ENCODE measurements at places on chromosomes 3 and 15.

GRCh38 chr3:55897573-55898224 lies 410.6 kb upstream of the WNT5A start:
- DNase-seq: no peak

GRCh38 chr3:6351752-6352151 lies 509.2 kb upstream of the GRM7 start:
- no peak for DNase-seq

DNA sequence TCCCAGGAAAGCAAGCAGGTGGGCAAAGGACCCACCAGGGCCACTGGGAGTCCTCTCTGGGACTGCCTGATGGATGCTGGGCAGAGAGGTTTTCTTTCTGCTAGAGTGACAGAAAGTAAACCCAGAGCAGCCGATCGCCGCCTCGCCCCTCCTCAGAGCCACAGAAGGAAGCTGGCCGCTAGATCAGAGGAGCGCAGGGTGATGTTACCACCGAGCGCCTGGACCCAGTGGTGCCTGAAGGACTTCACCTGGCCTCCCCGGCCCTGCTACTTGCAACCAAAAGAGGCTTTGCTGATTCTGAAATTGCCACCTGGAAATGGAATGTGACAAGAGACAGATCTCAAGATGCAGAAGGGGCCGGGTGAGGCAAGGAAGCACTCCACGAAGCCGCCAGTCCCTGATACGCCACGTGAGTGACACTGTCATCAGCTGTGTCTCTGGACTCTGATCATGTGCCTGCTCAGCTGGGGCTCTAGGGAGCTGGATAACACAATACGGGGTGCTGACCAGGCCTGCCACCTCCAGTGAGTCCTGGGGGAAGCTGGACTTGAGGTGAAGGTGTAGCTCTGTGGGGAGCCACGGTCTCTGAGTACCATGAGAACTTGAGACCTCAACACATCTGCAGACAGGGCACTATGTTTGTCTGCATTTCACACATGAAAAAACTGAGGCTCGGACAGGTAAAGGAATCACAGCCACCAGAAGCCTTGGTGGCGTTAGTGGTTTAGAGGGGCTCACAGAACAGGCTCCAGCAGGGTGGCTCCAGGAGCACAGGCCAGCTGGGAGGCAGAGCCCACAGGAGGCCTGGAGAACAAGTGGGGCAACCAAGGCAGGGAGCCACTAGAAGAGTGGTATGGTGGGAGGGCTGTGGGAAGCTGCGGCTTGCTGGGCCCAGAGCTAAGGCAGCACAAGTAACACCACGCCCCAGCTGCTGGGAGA lies 137.9 kb upstream of the PRR20G start:
- DNase-seq: no peak

GRCh38 chr3:61454006-61454585 lies 107.3 kb upstream of the PTPRG start:
- DNase-seq: no peak

DNA sequence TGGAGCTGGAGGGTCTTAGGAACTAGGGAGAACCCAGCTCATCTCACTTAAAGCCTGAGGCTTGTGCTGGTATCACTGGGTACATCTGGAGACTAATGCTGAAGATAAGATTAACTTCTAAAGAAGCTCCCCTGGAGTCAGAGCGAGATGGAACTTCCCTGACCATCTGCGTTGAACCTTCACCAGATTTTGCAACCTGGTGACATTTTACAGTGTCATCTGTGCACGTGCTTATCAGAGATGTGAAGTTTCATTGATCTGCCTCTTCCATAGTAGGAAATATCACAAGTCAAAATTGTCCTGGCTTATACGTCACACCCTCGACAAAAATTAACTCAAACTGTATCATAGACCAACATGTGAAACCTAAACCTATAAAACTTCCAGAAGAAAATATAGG lies 395.5 kb downstream of the SHQ1 start:
- no peak for DNase-seq

DNA sequence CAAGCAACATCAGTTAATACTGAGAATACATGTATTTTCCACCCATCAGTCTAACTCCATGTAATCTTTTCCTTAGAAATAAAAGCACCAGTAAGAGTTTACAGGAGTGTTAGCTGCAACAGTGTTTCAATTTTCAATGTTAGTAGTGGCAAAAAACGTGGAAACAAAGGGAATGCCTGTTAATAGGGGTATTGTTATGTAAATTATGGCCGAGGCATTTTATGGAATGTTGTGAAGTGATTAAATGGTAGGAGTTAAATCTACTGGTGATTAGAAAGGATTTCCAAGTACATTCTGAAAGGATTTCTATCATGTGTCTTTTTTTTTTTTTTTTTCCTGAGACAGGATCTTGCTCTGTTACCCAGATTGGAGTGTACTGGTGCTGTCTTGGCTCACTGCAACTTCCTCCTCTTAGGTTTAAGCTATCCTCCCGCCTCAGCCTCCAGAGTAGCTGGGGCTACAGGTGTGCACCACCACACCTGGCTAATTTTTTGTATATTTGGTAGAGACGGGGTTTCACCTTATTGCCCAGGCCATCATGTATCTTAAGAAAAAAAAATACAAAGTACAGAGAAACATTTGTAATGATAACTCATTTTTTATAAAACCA lies 6.6 kb downstream of the ATP6V1A start:
- no peak for DNase-seq

DNA sequence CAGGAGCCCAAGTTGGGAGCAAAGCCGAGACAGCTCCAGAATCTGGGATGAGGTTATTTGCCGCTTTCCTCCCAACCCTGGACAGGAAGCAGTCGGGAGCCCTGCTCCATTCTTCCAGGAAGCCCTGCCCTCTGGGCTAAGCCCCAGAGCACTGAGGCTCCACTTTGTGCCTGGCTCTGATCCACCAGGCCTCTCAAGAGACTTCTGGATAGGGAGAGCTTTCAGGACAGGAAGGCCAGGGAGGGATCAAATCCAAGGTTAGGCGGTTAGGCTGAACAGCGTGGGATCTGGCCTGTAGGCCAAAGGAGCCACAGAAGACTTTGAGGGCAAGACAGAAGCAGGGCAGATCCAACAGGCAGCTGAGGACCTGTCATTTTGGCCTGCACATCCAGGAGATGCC lies 835 bp downstream of the STOML1 start:
- no peak for DNase-seq

GRCh38 chr3:173529062-173529711 lies 131.6 kb downstream of the NLGN1 start:
- DNase-seq: no peak

- peak; percentile 21 for DNase-seq
Observed at GRCh38 chr15:82832601-82833361, 23.4 kb downstream of the WHAMM start.

DNA sequence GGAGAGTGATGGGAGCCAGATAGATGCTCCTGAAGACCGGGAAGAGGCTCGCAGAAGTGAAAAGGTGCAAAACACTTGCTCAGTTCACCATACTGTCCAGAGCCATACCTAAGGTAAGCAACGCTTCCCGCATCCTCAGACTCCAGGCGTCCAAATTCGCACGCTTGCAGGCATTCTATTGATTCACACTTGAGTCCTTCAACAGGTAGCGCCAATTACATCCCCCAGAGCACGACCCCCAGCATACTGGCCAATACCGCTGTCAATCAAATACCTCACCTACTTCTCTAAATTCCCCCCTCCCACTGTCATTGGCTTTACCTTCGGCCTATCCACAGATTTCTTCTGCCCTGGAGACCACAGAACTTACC lies 361 bp upstream of the STXBP5L start:
- no peak for DNase-seq

- peak; percentile 22 for DNase-seq
Observed at GRCh38 chr15:69760890-69761568, 308.4 kb downstream of the RPLP1 start.

DNA sequence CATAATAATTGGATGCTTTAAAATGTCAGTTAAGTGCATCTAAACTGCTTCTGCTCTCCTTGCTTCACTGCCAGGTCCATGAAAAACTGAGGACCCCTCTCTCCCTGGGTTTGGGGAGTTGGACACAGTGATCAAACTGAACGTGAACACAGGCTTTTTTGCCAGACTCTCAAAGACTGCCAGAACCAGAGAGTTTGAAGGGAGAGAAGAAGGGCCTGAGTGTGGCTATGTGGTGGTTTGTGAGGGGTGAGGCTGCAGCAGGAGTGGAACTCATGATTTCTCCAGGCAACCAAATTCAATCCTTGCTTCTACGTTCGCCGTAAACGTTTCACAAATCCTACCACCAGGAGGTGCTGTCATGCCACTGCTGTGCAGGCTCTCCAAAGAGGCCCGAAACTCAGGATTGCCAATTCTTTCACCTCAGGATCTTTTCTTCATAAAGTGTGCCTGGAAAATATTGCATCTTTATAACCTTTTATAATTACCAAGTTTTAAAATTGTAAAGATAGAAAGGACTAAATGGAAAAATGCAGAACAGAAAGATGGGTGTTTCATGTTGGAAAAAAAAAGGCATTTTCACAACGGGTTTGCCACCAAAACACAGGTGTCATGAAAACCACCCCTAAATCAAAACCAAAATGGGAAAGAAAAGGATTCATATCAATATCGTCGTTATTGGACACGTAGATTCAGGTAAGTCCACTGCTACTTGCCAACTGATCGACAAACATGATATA lies 19.7 kb downstream of the TM4SF4 start:
- DNase-seq: peak; percentile 85

GRCh38 chr15:45586601-45587094 lies 531 bp upstream of the BLOC1S6 start:
- no peak for DNase-seq

DNA sequence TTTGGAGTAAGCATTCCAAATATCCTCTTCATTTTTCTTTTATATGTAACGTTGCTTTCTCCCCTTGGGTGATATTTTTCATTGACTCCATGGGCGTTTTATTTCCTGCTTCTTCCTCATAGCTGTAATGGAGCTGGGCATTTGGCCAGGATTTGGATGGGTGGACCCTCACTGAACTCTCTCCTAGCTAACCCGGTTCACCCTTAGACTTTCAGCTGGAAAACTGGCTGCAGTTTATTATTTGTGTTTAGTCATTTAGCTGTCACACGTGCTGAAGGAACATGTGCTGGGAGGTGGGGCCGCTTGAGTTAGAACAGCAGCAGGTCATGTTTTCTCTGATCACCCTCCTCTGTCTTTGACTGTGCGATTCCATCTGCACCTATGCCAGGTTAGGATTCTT lies 407.6 kb downstream of the ZIC1 start:
- DNase-seq: no peak

DNA sequence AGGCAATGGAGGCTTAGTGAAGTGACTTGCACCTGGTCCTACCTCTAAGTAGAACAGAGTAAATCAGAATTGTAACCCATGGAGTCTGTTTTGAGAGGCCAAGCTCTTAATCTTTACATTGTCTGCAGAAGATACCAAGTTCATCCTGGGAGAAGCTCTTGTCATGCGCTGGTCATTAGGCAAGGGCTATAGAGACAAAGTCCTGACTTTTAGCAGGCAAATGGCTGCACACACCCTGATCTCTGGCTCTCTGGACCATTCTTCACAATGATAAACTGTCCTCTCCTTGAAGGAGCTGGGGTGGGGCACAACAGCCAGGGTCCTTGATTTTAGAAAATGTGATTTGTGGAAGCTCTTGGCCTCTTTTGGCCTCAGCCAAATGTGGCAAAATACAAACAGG lies 65.4 kb downstream of the MCTP2 start:
- DNase-seq: no peak

GRCh38 chr3:161038725-161039124 lies 66.4 kb downstream of the B3GALNT1 start:
- no peak for DNase-seq

DNA sequence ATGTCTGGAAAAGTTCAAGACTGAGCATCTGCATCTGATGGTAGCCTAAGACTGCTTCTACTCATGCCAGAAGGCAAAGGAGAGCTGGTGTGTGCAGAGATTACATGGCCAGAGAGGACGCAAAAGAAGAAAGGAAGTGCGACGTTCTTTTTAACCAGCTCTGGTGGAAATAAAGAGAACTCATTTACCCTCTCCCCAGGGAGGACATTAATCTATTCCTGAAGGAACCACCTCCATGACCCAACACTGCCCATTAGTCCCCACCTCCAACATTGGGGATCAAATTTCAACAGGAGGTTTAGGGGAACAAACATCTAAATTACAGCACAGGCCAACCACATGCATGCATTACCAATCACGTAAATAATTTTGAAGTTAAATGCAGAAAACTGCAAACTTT lies 1.5 kb upstream of the NCK1 start:
- DNase-seq: no peak

DNA sequence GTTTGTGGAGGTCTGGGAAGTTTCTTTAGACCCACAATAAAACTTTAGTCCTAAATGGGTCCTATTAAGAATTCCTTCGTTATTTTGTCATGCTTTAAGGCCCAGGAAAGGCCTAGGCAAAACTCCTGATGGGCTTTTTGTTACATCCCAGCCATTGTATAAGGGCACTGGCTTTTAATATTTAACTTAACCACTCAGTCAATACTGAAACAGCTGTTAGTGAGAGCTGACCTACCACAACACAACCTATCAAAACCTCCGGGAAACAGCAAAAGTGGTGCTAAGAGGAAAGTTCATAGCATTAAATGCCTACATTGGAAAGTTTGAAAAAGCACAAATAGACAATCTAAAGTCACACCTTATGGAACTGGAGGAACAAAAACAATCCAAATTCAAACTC lies 39.6 kb downstream of the ALCAM start:
- no peak for DNase-seq

GRCh38 chr3:187836823-187837770 lies 91.8 kb upstream of the BCL6 start:
- peak; percentile 38 for DNase-seq

DNA sequence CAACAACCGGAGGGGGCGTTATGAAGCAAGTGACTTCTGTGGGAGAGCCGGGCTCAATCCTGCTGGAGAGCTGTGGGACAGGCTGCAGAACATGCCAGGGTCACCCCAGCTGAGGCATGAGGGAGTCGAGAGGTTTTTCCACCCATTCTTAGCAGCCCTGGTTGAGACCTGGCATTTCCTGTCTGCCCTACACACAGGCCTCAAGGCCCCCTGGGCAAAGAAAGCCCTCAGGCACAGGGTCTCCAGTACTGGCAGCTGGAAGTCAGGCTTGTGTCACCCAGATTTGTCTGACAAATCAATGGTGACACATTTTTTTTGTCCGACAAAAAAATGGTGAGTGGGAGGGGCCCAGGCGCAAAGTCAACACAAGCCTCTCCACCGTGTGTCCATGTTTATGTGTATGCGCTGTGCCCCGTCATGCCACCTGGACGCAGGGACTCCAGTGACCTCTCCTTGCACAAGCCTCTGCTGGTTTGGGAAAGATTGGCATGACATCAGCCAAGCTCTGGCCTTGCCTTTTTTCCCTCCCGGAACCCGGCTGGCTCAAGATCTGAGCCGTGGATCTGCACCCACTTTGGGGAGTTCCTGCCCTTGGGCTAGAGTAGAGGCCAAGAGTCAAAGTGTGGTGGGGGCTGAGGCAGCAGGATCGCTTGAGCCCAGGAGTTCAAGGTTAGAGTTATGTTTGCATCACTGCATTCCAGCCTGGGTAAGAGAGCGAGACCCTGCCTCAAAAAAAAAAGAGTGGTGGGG lies 20.8 kb upstream of the ALAS1 start:
- DNase-seq: no peak

Measured in SJCRH30 (cell line).